ENCODE measurements at places on chromosomes 6 and 20.

DNA sequence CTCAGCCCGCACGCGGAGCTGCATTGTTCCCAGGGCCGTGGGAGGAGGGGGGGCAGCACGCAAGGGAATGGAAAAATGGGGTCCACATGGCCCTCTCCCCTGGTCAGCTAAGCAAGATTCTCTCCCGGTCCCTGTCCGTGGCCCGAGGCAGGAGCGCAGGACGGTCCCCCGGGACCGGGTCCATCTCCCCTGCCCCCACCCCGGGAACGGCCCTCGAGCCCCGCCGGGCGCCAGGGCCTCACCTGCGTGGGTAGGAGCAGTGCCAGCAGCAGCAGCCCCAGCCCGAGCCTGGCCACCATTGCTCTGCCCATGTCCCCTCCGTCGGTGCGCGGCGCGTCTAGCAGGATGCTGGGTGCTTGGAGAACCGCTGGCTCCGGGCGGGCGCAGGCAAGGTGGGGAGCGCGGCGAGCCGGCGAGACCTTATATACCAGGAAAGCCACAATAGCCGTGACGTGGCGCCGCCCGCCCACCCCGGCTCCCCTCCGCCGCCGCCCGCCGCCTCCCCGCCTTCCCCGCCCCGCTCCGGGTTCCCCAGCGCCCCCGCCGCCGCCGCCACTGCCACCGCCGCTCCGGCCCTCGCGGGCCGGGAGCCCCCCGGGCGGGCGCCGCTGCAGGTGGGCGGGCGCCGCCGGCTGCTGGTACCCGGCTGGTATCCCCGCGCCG lies at the start of gene CD24:
Gene CD24 (minus strand): TSS at position 394 of the 663 bp plus-strand sequence. CDS start 83 bp downstream, at position 311.
- DNase-seq: no peak

DNA sequence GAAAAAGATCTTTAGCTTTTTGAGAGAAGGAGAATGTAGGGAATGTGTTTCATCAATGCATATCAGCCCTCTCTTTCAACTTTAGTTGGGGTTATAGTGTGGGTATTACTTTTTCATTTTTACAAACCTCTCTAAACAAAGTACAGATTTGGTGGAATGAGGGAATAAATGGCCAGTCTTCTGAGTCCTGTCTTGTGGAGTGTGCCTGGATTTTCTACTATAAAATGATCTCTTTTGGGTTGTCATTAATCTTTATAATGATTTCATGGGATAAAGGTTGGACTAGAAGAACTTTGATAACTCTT lies 209.3 kb downstream of the RNF144B start:
- no peak for DNase-seq

DNA sequence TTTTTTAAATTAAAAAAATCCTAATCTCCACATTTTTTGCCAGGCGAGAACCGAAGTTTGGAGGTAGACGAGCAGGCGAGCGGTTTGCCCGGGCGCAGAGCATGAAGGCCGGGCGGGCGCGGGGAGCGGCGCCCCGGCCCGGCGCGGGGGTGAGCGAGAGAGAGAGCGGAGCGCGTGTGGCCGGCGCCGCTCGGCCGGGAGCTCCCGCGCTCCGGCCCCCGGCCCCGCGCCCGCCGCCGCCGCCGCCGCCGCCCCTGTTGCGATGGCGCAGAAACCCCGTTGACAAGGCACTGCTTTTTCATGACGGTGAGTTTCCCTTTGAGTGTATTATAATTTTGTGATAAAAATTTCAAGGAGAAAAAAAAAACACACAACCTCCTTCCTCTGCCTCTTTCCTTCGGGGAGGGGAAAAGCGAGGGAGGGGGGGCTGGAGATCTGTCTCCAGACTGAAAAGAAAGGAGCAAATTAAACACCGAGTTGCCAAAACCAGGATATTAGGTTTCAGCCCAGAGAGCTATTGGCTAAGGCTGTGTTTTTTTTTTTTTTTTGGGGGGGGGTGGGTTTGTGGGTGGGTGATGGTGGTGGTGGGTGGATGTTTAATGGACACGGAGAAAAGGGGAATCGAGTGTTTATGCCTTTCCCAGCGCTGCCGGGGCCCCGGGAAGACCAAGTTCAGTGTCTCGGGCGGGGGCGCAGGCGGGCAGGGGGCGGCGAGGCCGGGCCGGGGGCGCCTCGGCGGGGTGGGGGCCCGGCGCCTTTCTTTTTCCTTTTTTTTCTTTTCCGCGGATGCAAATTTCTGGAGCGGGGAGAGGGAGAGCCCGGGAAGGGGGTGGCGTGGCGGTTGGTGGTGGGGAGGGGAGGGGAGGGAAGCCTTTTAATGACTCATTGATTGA lies at the start of gene BICRAL:
Gene BICRAL (plus strand): TSS at position 257 of the 893 bp plus-strand sequence. CDS start 39,971 bp downstream, outside the sequence.
- no peak for DNase-seq

- DNase-seq: no peak
These were observed 10.4 kb upstream of the SUMO4 start for GRCh38 chr6:149389509-149390297.

- DNase-seq: no peak
These were observed 131.9 kb upstream of the SGK1 start for GRCh38 chr6:134449781-134450180.

GRCh38 chr6:4563877-4564276 lies 212.3 kb upstream of the CDYL start:
- DNase-seq: no peak

- no peak for DNase-seq
These were observed 166.3 kb downstream of the TBXT start for GRCh38 chr6:166001359-166001758.

- DNase-seq: no peak
These were observed 66.7 kb downstream of the MOCS1 start for GRCh38 chr6:39867592-39867991.

GRCh38 chr6:138563650-138564049 lies 64.4 kb upstream of the NHSL1 start:
- no peak for DNase-seq

- DNase-seq: no peak
These were observed 84.4 kb downstream of the CLIC5 start for GRCh38 chr6:45931232-45931631.

DNA sequence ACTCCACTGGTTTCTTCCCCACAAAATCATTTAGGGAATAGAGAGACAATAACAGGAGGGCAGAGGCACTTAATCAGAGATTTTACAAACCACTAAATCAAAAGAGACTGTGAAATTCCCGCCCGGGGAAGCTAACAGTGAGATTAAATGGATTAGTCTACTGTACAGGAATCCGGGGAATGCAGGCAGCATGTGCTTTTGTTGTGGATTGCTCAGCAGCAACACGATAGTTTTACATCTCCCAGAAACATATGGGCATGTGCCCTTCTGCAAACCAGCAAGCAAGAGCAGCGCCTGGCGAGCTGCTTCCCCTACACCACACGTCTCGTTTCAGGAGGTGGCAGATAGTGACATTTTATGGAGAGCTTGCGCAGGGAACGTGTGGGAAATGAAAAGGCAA lies 382.3 kb downstream of the CD83 start:
- no peak for DNase-seq

- DNase-seq: no peak
These were observed 25.8 kb upstream of the SEC63 start for GRCh38 chr6:107983811-107984210.

DNA sequence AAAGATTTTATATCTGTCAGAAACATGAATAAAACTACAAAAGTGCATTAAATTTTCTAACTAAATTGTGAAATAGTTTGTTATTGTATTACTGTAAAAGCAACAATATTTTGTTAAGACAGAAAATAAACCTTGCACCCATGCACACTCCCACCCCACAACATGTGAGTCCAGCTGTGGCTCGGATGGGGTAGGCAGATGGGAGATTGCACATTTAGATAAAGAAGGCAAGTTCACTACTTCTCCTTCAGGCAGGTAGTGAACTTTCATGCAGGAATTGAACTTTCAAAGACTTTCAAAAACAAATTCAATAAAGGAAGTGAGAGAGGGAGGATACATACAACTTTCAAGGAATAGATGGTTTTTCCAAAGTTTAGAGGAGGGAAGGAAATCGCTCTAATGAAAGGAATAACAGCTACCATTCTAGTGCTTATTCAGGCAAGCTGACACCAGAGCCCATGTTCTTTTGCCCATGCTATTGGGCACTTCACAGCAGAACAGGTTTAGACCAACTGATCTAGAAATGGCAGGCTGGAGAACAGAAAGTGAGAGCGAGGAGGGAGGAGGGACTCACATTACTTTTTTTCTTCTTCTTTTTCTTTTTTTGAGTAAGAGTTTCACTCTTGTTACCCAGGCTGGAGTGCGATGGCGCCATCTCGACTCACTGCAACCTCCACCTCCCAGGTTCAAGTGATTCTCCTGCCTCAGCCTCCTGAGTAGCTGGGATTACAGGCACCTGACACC lies 28.5 kb downstream of the SF3B5 start:
- DNase-seq: no peak

DNA sequence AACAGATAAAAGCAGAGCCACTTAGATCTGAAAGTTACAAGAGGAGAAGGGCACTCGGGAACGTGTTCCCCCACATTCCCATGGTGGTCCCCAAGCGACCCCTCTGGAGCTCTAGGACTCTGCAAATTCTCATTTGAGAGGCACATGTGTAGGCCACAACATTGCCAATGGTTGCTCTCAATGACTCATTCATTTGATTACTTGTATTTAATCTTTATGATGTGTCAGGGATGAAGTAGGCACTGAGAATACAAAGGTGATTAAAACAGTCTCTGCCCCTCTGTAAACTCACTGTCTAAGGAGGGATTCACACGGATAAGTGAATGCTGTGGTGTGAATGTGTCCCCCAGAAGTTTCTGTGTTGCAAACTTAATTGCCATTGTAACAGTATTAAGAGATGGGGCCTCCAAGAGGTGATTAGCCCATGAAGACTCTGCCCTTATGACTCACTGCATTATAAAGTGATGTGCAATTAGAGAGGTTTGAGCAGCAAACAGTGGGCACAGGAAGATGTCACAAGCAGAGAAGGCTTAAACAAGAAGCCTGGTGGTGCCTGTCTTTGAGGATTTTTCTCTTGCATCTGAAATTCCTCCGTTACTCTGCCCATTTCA lies 34.0 kb upstream of the TRAM2 start:
- DNase-seq: no peak

DNA sequence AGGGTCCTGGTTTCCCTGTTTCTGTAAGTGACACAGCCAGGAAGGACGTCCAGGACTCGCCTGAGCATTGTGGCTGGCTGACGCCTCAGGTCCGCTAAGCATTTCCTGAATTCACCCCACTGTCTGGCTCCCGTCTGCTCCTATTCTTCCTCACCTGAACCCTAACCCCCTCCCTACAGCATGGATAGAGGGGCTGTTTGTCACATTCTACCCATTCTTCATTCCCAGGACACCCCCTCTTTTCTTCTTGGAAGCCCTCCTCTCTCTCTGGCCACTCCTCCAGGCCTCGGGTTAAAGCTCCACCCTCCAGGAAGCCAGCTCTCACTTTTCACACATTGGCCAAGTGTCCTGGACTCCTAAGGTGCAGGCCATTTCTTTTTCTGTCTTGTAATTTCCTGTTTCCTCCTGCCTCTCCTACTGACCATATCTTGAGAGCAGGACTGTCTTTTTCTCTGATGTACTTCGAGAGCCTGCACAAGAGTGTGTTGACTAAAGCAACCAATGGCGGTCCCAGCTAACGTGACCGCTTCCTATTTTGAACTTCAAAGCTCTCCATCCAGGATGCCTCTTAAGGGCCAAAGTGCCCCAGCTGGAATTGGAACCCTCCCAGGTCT lies 24.2 kb upstream of the MYMX start:
- no peak for DNase-seq

- DNase-seq: peak; percentile 47
These were observed 103.3 kb downstream of the IBTK start for GRCh38 chr6:82144007-82144851.

GRCh38 chr6:73231986-73232391 lies 6.7 kb upstream of the KHDC1L start:
- no peak for DNase-seq

- no peak for DNase-seq
These were observed 303.0 kb downstream of the PAX1 start for GRCh38 chr20:22008456-22008855.

- no peak for DNase-seq
These were observed 148.6 kb upstream of the ZFP64 start for GRCh38 chr20:52340036-52340634.

- DNase-seq: no peak
These were observed 666 bp downstream of the TPD52L1 start for GRCh38 chr6:125154118-125154760.

DNA sequence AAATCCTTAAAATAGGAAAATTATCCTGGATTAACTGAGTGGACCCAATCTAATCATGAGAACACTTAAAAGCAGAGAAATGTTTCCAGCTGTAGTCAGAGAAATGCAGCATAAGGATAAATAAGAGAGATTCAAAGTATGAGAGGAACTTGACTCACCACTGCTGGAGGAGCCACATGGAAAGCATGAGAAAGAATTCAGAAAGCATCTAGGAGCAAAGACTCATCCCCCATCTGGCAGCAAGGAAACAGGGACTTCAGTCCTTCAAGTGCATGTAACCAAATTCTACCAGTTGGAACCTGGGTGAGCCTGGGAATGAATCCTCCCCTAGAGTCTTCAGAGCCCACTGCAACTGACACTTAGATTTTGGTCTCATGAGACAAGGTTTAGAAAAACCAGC lies 33.7 kb downstream of the RNF146 start:
- DNase-seq: no peak

- no peak for DNase-seq
These were observed 238.0 kb downstream of the ANKRD60 start for GRCh38 chr20:57990396-57990987.

GRCh38 chr6:25132934-25133333 lies 146.2 kb upstream of the CARMIL1 start:
- no peak for DNase-seq

Data from dorsolateral prefrontal cortex (tissue), 122 donors.